ENCODE measurements at places on chromosomes 5 and 9.

DNA sequence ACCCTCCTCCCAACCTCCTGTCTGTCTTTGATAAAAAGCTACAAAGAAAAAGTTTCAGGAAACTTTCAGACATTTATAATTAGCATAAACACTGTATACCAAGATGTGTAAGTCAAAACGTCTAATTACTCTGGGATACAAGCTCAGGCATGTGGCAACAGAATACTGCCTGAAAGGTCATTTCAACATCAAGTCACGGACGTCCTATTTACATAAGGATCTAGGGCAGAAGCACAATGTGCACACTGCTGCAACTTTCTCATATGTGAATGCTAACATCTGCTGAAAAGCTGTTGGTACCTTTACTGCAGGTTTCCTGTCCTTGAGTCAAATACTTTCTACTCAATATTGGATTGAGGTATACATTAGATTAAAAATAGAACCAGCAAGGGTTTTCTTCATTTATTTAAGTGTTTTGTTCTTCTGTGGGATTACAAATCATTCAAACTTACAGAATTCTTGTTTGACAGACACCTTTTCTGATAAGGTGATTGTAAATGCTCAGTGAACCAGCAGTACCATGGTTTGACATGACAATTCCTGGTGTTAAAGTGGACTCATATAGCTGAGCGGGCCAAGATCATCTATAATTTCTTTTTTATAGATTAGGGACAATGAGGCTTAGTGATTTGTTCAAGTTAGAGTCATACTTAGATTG is 36.8 kb downstream of the ELL2 start:
- DNase-seq: no peak

DNA sequence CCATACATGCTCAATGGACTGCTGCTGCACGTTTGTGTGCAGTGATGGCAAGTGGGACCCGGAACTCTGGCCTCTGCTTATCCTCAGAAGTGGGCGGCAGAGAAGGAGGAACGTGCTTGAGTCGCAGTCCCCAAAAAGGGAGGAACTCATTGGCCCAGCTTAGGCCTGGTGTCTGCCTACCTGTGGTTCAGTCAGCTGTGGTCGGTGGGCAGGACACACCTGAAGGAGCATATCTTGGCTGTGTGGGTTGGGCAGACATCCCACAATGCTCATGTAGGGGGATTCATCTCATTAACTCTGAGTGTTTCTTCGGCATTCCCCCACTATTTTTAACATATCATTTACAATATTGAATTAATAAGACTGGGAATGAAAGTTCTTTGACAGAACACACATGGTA is 122.9 kb upstream of the IL12B start:
- no peak for DNase-seq

DNA sequence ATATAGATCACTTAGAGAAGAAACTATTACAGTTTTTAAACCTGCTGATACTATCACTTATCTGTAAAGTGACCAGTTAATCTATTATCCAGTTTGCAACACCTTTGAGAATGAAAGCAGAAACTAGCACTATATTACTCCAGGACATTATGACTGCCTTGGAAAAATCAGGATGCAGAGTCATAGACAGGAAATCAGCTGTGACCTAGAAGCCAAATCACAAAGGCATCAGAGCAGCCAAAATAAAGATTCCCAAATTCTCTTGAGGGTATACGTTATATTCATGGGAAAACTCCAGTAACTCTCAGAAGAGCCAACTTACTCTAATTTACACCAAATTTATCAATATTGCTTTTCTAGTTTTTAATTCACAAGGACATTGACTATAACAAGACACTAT is 49.9 kb downstream of the CDO1 start:
- no peak for DNase-seq

- DNase-seq: no peak
Observed at GRCh38 chr9:104923289-104923688, 4.7 kb downstream of the ABCA1 start.

GRCh38 chr9:135607401-135608293 is 31.7 kb downstream of the GLT6D1 start:
- peak; percentile 16 for DNase-seq

DNA sequence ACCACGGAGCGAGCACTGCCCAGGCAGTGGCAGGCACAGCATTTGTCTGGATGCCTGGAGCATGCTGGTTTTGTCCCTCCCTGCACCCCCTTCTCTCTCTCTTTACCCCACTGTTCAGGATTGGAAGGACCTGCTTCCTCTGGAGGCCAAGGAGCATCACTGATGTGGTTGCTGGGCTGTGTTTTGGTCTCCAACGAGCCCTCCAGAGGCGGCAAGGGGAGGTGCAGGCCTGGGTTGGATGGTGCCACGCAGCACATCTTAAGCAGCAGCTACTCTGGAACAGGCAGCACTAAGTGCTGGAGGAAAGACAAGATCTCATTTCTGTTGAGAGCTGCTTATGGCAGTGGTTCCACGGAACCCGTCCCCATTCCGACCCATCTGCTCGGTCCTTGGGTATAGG is 139.6 kb downstream of the CMYA5 start:
- DNase-seq: no peak

- DNase-seq: no peak
Observed at GRCh38 chr5:175845229-175845628, 26.1 kb upstream of the CPLX2 start.

- no peak for DNase-seq
Observed at GRCh38 chr5:39423331-39423751, 1.4 kb downstream of the DAB2 start.

GRCh38 chr5:153256-153655 is 38.0 kb upstream of the LRRC14B start:
- no peak for DNase-seq

DNA sequence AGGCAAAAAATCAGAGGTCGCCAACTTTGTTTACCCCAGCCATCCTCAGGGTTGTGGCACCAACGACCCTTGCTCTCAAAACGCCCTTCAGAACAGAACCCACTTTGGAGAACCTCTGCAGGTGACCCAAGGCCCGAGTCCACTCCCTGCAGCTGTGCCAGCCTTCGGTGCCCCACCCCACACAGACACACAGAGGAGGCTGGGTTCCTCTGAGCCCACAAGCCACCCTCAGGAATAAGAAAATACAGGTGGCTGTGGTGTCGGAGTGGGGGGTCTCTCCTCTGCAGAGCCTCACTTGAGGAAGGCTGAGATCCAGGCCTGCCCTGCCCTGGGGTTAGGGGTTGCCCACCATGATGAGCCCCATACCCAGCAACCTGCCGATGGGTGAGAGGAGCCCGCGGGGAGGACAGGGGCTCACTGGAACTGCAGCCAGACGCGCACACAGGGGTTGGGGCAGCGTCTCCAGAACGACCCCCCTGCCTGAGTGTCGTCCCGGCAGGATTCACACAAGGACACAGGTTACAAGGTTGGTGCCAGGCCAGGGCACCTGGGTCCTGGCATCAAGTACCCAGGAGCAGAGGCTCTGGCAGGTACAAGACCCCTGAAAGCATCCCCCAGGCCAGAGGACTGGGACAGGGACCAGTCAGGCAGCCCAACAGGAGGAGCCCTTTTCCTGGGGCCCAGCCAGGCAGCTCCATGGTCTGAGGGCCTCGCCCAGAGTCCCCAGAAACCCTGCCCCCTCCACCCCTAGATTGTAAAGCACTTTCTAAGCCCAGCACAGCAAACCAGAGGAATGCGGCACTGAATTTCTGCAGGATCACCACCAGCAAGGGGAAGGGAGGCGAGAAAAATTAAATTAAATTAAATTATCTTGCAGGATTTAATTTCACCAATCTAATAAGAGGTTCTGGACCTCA is 40.0 kb downstream of the NACC2 start:
- DNase-seq: no peak

All from CD4-positive, alpha-beta memory T cell (primary cell).